ENCODE measurements at places on chromosomes 5 and 9. TPM values are rescaled to one million over a fixed set of nuclear protein-coding genes. Genes with fewer than 3 reads are reported as not detected.

DNA sequence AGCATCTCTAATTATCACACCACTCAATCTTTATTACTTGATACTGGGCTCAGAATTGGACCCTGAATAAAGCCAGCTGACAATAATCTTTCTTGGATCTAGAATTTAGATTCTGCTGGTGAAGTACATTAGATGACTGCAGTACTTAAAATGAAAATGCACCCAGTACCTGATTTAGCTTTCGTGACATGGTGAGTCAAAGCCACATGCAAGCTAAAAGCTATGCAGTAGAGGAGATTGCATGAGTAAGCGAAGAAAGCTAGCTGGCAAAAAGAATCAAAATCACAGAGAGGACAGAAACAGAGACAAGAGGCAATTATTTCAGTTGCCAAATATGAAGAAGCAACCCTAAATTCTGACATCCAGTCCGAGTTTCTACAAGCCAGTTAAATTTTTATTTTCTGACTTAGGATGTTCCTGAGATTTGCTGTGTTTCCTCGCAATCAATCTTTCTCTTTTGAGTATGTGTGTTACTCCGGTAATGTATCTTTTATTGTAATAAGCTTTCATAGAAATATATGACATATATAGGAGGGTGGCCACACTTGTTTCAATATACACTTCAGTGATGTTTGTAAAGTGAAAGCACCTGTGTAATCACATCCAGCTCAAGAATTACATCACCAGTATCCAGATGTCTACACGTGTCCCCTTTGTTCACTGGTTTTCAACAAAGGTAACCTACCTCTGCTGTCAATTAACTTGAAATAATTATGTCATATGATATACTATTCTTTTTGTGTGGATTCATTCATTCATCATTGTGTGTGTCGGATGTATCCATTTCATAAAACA, 101.7 kb downstream of the CDH18 start:
- no peak for DNase-seq

DNA sequence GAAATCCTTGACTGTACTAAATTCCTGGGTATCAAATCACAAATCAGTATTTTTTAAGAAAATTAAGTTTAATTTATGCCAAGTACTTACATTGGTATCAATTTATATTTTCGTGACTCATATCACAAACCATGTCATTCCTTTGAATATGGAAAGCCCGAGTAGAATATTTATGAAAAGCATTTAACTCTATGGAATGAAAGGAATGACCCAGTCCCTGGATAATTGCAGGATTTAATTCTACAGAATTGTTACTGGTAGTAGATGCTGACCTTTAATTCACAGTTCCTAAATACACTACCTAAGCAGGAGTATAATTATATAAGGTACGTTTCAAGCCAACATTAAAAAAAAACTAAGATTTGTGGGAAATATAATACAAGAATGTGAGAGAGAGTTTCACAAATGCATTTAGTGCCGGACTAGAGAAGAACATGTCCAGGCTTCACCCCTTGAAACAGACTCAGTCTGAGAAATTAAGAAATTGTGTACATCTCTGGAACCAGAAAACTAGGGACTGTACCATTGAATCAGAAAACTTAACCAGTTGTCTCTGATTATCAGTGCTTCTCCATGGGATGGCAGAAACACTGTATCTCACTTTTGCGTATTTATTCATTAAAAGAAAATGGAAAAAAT, 28.5 kb upstream of the PLPPR1 start:
- no peak for DNase-seq

Gene PPP3R2
- total RNA-seq, result not detected

DNA sequence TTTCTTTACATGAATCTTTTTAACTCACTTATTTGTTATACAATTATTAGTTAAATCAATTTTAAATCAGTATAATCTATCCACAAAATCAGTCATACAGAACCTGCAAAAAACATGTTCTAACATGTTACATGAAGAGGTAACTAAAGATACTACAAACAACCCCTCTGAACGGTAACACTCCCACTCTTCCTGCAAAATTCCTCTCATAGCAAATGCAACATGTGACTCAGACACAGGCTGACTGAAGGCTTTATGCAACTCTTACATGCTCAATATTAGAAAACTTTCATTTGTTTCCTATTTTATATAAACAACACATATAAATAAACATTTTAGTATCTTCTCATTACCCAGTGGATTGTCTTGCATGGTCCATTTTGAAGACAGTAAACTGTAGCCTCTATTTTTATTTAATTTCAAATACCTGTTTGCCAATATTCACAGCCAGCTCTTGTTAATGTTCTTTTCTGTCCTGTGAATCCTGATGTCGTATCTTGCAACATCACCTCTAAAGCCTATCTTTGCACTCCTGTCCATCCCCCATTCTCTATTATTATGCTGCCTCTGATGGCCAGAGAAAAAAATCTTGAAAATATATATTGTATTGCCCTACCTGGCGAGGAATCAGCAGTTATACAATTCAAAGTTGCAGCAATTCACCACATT, 100.5 kb upstream of the CCDC152 start:
- no peak for DNase-seq

GRCh38 chr5:148790545-148791333, 35.7 kb upstream of the ADRB2 start:
- DNase-seq, result no peak

DNA sequence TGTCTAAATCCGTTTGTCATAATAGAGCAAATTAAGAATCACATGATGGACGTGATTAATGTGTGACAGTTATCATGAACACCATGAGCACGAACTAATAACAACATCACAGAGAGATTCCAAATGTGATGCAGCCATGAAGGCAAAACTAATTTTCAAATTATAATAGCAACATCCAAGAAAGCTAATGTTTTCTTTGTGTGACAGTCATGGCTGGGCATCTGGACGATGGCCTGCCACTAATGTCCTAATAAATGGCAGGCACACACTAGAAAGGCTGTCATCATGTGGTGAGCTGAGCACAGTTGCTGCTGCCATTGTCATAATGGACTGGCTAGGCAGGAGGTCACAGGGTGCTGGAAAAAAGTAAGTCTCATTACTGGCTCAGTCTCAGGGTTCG, 280.0 kb upstream of the EFNA5 start:
- DNase-seq, result no peak

GRCh38 chr9:5446451-5447236, 3.7 kb upstream of the CD274 start:
- DNase-seq, result no peak

Gene AMBP
- not detected for total RNA-seq

- DNase-seq, result no peak
Observed at GRCh38 chr5:14206028-14206725, 63.0 kb downstream of the TRIO start.

DNA sequence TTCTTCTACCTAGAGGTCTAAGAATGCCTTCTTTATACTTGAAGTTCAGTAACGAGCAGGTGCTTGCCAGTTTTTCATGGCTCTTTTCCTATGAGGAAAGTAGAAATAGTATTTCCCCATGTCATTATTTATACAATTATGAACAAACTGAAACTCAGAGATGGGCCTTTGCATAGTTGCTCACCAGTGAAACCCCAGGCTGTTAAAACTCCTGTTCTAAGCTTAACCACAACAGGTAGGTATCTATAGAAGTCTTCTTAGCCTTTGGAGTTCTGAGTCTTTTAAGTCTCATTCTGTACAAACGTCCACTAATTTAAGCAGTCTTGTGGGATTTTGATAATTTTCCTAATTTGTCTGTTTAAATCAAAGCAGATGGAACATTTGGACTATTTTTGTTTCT, 90.1 kb downstream of the STARD4 start:
- DNase-seq, result no peak

Gene MGAT1
- 195 TPM for total RNA-seq

DNA sequence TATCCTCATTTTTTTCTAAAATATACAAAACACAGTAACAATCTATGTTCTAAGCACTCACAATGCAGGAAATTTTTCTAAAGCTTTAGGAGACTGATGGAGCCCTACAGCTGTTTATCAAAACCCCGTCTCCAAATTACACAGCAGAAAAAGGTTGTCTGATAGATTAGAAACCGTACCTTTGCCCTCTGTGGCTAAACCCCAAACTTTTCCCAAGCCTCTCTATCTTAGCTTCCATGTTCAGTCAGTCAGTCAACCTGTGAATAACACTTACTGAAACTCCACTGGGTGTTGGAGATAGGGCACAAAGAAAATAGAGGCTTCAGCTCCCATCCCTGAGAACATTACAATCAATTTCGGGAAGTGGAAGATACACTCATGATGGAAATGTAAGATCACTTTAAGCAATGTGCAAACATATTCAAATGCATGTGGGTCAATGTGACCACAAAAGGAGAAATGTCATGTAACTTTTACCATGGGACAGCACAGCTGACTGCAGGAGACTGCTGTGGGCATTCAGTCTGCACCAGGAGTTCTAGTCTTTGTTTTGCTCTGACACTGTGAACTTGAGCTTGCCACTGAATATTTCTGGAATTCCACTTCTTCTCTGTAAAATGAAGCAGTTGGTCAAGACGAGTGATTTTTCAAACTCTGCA, 279.5 kb upstream of the PIK3R1 start:
- DNase-seq, result no peak

Gene KLF4
- 0.96 TPM for total RNA-seq

Measured in naive thymus-derived CD8-positive, alpha-beta T cell (primary cell).